Bone marrow (tissue), 2 donors: ENCODE measurements at places on chromosomes 6 and 20.

GRCh38 chr6:15351631-15352030, 105.8 kb downstream of the JARID2 start:
- DNase-seq = no peak

DNA sequence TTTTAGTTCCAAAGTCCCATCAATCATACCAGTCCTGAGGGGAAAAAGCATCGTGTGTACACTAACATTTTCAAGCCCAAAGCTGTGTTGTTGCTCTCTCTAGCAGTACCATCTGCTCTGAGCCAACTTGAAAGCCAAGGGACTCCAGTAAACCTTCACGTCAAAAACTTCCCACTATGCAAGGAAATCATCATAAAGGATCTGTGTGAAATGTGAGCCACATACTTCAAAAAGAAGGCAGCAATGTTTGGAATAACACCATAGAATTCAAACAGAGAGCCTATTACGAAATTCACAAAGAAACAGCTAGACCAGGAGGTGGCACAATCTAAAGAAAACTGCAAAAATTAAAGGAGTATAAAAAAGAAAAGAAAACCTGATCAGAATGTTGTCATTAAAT, 399.8 kb upstream of the EPHA7 start:
- DNase-seq = no peak

DNA sequence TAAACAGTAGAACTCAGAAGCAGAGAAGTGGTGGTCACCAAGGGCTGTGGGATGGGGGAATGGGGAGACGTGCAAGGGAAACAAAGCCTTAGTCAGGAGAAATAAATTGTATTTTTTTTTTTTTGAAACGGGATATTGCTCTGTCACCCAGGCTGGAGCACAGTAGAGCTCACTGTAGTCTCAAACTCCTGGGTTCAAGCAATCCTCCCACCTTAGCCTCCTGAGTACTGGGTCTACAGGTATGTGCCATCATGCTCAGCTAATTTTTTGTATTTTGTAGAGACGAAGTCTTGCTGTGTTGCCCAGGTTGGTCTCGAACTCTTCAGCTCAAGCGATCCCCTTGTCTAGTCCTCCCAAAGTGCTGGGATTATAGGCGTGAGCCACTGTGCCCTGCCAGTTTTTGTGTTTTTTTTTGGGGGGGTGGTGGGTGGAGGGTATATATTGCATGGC, 3.4 kb downstream of the HSPA1B start:
- no peak for DNase-seq

DNA sequence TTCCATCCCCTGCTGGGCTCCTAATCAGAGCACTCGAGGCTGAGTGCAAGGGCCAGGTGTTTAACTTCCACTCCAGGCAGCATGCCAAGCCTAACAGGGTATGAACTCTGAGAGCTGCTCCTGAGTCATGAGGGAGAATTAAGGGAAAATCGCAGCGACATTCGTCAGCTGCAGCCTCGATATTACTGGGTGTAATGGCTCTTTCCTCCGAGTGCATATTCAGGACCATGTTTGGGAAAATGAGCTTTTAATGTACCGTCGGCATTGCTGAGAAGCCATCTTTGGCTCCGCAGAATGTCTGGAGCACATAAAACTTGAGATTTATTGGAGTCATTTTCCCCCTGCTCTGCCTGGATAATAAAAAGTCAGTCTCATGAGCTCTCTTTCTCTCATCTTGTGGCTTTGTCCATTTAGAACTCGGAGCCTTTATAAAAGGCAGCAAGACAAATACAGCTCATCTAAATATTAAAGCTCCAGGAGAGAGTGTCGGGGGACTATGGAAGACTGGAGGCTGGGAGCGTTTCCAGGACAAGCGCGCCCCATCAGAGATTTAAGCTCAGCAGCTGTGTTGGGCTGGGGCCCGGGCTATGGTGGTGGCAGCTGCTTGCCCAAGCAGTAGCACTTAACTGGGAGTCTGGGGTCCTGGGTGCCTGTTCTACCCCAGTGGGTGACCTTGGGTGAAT, 103.7 kb downstream of the TOX2 start:
- DNase-seq = no peak

GRCh38 chr6:19424853-19425252, 412.3 kb upstream of the ID4 start:
- DNase-seq = no peak

- no peak for DNase-seq
Measured at GRCh38 chr6:52522655-52523054, 54.2 kb downstream of the TRAM2 start.

GRCh38 chr6:138206862-138207261, 11.4 kb downstream of the PBOV1 start:
- DNase-seq = no peak

DNA sequence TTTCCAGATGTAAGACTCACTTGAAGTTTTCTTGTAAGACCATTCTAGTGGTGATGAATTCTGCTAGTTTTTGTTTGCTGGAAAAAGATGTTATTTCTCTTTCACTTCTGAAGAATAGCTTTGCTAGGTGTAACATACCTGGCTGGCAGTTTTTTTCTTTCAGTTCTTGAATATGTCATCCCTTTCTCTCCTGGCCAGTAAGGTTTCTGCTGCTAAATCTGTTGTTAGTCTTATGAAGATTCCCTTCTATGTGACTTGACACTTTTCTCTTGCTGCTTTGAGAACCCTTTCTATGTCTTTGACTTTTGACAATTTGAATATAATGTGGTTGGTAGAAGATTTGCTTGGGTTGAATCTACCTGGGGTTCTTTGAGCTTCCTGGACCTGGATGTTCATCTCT, 314.7 kb upstream of the NOX3 start:
- DNase-seq = no peak

DNA sequence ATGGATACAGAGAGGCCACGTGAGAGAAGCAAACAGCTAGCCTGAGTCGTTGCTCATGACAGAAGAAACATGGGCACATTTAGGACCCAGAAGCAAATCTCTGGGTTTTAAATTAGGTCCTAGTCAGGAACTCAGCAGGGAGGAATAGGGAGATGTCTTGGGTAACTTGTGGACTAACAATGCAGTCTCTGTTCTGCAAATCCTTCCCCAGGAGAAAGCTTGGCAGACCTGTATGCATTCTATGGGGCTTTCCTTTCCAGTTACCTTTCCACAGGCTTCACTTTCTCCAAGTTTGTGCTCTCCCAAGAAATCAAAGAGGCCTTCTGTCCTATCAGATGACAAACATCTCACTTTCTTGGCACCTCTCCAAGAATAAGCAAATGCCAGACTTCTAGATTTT, 47.2 kb upstream of the PLCB4 start:
- DNase-seq = no peak

DNA sequence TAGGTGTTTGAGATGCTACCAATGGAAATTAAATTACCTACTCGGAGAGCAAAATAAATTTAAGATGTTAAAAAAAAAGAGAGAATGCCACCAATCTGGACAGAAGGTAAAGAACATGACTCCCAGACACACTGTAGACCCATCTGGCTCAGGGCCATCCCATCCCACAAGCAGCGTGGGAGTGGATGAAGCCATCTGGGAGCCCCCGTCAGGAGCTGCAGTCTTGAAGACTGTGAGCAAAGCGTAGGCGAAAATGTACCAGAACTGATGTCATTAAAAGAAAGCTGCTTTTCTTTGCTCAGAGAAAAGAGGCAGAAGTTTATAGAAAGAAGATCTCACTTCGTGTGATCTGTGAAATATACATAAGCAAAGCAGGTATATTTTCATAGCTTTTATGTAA, 815.7 kb downstream of the QKI start:
- DNase-seq = no peak

- no peak for DNase-seq
Measured at GRCh38 chr6:52595000-52595795, 18.3 kb upstream of the TRAM2 start.

DNA sequence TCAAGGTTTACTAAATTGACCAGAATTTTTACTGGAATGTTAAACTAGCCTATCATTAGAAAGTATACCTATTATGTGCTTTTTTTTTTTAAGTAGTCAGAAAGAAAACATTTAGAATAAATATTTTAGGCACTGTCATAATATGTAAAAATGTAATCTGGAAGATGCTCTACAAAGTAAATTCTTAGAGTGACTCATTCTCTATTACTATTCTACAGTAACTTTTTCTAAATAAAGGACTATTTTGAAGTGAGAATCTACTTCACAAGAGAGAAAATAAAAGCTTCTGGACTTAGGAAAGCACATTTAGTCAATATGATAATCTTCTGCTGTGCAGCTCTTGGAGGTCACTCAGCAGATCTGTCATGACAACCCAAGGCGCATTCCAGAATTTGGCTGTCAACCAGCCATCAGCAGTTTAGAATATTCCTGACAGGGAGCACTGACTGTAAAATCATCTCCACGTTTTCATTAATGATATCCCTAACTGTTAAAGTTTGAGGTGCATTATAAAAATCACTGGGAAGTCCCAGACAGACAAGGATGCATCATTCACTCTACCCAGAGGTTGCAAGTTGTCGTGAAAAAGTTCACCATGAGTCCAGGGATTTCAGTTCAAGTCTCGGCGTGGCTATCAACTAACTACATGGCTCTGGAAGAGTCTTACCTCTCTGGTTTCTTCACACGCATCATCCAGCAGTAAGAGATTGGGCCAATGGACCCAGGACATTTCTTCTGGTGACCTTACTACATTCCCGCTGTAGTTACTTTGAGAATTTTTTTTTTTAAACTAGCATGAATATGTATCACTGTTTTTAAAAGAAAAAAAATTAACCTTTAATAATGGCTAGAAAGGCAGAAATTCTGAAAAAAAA, 374.9 kb downstream of the GJA1 start:
- DNase-seq = no peak

DNA sequence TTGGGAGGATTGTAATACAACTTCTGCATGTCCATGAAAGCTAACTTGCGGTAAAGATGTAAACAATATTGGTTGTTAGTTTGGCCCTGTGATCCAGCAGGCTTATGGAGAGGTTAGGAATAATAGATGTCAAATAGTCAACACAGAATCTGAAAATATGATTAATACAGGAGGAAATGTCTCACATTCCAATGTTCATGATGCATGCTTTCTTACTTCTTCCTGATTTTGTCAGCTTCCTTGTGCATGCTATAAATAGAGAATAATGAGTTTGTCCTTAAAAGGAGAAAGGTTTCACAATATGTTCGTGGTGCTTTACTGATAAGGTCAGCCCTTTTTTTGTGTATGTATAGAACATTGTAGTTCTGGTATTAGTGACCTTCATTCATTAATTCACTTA, 136.7 kb downstream of the MMUT start:
- no peak for DNase-seq

GRCh38 chr6:21031182-21031581, 496.9 kb downstream of the CDKAL1 start:
- no peak for DNase-seq

- DNase-seq = no peak
Measured at GRCh38 chr20:49043000-49043399, 3.1 kb upstream of the CSE1L start.

DNA sequence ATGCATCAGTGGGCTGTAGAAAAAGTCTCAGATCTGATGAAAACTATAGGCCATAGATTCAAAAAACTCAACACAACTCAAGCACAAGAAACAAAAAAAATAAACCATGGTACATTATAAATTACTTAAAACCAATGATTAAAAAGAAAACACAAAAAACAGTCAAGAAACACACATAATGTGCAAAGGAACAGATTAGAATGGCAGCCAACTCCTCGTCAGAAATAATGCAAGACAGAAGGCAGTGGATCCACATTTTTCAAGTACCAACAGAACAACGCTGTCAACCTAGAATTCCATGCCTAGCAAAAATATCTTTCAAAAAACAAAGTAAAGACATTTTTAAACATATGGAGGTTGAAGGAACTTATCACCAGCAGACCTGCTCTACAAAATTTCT, 69.7 kb downstream of the PSMB1 start:
- no peak for DNase-seq

DNA sequence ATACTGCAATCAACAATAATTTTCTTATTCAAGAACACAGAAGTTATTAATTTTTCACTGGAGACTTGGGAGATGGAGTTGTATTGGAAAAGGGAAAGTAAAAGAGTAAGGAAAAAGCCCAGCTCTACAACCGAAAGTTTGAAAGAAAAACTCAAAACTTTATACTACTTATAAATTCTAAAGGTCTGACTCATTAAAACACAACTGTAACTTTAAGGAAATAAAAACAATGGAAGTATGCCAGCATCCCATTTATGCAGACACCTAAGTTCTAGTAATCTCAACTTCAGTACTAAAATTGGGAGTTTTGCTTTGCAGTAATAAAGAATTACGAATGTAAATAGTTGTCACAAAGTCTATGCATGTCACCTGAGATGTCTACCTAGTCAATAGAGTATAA, 80.6 kb downstream of the IRAK1BP1 start:
- DNase-seq = no peak

DNA sequence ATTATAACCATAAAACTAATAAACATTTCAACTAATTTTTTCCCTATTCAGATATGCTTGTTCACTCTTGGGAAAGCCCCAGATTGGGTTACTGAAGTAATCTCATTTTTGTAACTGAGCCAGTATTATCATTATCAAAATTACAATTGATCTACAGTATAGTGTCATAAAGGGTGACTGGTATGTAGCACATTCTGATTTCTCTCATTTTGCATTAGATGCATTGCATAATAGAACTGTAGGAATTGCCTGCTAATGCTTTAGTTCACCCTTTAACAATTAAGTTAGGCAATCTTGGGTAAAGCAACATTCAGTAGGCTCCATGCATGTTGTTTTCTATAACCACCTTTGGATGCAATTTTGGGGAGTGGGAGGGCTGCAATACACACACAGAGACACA, 150.8 kb upstream of the FLRT3 start:
- DNase-seq = no peak

GRCh38 chr20:1371830-1372539, 20.9 kb downstream of the FKBP1A start:
- DNase-seq = no peak

GRCh38 chr20:63847237-63848002, 13.9 kb upstream of the ABHD16B start:
- DNase-seq = peak; percentile 31
